CD14-positive monocyte (primary cell): ENCODE measurements at places on chromosomes 12 and 14.
A peak's percentile ranks its signal among the peaks of the same experiment; 100 is the strongest.

DNA sequence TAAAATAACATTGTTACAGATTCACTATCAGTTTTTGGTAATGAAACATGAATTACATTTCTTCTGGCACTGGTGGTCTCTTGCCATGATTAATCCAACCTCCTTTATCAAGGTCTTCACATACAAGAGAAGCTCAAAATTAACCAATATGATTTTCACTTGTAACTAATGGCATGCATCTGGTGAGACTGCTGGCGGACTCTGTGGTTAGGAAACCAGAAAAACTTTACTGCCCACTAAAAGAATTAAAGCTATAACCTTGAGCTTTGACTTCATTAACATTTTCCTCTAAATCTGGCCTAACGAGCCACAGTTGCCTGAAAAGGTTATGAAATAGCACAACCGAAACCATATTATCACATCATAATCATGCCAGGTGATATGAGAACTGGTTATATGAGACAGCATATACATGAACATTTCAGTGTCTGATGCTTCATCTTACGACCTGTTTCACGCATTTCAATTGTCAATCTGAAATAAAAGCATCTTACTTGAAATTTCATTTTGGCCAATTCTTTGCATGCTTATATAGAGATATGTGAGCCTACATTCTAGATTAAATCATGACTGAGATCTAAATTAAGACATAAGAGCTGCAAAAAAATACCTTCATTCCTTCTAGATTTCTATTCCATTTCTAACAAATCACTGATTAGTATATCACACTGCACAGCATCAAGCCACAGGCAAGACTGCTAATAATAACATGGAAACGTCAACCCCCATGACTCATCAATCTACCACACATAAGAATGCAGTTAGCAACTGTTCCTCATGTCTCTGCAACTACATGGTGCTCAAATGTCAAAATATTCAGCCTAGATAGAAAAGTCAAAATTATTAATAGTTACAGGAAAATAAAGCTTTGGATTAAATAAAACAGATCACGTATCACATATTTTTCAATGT lies 89.3 kb downstream of the OSBPL8 start:
- DNase-seq = peak; percentile 34

- DNase-seq = no peak
These were observed 182.0 kb downstream of the ITPR2 start for GRCh38 chr12:26651036-26651435.

- DNase-seq = no peak
These were observed 26.8 kb downstream of the DERA start for GRCh38 chr12:15937902-15938301.

DNA sequence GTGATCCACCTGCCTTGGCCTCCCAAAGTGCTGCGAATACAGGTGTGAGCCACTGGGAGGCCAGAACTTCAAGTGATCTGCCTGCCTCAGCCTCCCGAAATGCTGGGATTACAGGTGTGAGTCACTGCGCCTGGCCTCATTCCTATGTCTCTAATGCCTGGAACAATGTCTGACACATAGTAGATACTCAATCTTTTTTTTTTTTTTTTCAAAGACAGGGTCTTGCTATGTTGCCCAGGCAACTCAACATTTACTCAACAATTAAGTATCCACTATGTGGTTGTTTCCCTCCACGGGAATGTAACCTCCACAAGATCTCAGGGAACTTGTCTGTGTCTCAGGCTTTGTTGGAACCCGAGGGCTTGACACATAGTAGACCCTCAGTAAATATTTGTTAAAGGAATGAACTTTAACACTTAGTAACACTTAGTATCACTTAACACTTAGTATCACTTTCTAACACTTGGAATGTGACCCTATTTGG lies 3.0 kb upstream of the TMEM120B start:
- DNase-seq = no peak

- peak; percentile 46 for DNase-seq
These were observed 678 bp downstream of the INF2 start for GRCh38 chr14:104689881-104690711.

GRCh38 chr12:22059976-22060647 lies 14.1 kb downstream of the CMAS start:
- DNase-seq = no peak

DNA sequence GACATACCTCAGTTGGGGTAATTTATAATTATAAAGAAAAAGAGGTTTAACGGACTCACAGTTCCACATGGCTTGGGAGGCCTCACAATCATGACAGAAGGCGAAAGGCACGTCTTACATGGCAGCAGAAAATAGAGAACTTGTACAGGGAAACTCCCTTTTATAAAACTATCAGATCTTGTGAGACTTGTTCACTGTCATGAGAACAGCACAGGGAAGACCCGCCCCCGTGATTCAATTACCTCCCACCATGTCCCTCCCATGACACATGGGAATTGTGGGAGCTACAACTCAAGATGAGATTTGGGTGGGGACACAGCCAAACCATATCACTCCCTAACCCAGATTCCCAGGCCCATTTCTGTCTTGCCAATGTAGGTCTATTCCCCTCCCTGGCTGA lies 22.1 kb downstream of the MYO1H start:
- DNase-seq = no peak

GRCh38 chr14:56715938-56716337 lies 94.3 kb downstream of the OTX2 start:
- no peak for DNase-seq

GRCh38 chr14:79424462-79424861 lies 786.8 kb downstream of the DIO2 start:
- DNase-seq = no peak

DNA sequence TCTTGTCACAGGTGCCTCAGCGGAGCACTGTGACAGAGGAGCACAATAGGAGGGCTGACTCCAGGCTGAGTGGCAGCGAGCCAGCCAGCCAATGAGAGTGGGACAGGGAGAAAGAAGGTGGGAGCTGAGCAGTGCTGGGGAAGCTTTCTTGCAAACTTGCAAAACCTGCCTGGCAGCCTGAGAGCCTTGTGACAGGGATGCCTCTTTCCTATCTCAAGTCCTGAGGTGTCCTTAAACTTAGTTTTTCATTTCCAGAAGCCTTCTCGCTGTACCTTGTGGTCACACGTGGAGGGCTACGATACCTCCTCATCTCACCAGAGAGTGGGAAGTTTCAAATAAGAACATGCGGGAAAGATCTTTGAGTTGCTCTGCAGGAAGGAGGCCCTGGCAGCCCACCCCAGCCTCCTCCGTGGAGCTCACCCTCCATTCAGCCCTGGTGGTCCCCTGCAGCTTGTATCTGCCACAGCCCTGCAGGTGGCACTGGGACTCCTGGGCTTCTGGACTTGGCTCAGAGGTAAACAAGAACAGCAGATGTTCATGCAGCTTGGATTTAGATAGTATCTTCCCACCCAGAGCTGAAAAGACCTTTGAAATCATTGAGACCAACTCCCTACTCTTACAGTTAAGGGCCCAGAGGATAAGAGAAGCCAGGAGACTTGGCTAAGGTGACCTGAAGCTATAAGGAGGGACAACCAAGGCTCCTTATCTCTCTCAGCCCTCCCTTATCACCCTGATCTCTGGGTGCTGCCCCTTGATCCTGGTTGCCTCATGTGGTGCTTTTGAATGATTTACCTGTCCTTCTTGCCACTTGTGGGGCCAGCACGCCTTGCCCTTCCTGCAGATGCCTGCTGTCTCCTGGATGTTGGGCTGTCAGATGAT lies 153.5 kb upstream of the MAX start:
- DNase-seq = no peak

GRCh38 chr14:78029601-78030372 lies 140.4 kb upstream of the NRXN3 start:
- no peak for DNase-seq

DNA sequence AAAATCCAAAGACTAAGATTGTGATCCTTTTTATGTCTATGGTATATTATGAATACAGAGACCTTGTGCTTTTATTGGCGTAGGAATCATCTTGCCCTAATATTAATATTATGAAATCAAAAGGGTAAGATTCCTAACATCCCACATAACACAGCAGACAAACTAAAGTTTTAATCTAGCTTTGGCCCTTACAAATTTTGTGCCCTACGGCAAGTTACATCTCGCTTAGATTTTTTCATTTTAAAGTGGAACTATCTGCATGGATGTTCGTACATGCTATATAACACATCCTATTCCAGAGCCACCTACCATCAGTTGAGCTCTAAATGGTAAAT lies 217 bp upstream of the SMIM10L1 start:
- DNase-seq = no peak

- DNase-seq = no peak
These were observed 231.4 kb upstream of the RTL1 start for GRCh38 chr14:101134851-101135433.

GRCh38 chr14:22456421-22456820 lies 132.6 kb downstream of the DAD1 start:
- DNase-seq = no peak

GRCh38 chr12:122185494-122186082 lies 2.7 kb downstream of the LRRC43 start:
- no peak for DNase-seq

GRCh38 chr12:77837876-77838291 lies 7.2 kb downstream of the NAV3 start:
- DNase-seq = no peak

- DNase-seq = no peak
These were observed 6.7 kb downstream of the KRT81 start for GRCh38 chr12:52284562-52285171.

- no peak for DNase-seq
These were observed 25.1 kb upstream of the CORO1C start for GRCh38 chr12:108756421-108756820.

- DNase-seq = no peak
These were observed 32.0 kb downstream of the ANAPC7 start for GRCh38 chr12:110371408-110372055.

- peak; percentile 78 for DNase-seq
These were observed 50.7 kb upstream of the ATF7IP start for GRCh38 chr12:14314801-14315200.
